ENCODE measurements at places on chromosomes 7 and 10.
A peak's percentile ranks its signal among the peaks of the same experiment; 100 is the strongest.

DNA sequence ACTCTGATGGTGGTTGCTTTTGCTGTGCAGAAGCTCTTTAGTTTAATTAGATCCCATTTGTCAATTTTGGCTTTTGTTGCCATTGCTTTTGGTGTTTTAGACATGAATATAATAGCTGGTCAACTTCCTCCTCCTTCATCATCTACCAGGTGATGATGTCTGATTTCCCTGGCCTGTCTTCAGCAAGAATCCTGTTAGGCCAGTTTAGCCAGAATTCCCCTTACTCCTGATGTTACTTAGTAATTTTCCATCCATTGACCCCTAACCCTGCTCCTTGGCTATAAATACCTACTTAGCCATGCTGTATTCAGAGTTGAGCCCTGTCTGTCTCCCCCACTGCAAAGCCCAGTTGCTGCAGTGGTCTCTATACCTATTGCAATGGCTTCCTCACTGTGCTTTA is 91.4 kb downstream of the ZNF777 start:
- no peak for DNase-seq

DNA sequence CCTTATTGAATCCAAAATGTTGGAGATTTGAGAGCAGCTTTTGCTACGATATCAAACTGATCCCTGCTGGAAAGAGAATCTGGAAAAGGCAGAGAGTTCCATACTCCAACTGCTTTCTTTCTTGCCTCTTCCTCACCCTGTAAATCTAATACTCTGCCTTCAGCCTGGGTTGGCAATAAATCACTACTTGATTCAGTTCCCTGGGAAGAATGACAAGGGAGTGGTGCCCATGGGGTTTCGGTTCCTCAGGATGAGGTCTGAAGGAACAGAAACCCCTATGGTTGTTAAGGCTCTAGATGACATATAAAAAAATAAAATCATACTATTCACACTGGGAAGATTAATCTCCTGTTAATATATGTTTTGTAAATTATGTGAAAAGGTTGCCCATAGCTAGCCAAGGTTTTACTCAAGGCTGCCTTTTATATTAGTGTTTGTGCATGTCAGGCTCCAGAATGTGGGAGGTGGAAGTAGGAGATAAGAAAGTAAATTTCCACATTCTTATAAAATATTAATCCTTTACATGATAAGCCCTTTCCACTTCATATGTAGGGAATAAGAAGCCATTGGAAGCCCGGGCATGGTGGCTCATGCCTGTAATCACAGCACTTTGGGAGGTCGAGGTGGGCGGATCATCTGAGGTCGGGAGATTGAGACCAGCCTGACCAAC is 106.2 kb upstream of the CACNA2D1 start:
- no peak for DNase-seq

DNA sequence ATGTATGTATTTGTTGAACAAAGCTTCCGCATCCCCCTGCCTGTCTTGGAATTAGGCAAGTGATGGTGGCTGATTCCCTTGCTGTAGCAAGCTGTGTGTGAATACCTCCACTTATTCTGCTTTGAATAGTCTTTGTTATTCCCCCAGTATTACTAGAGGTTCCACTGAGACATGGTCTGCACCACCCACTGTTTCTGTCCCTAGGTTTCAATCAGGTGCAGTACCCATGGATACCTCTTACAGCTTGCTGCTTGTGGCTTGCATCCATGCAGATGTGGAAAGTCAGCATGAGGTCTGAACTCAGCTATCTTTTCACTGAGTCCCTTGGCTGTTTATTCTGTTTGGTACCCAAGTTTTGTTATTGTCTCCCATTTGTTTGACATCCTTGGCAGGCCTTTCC is 447.4 kb downstream of the GRM8 start:
- no peak for DNase-seq

GRCh38 chr10:43348511-43349312 is 22.7 kb upstream of the FXYD4 start:
- peak; percentile 82 for DNase-seq

- no peak for DNase-seq
Measured at GRCh38 chr7:88169717-88170320, 50.0 kb downstream of the SRI start.
